ENCODE measurements at places on chromosomes 13 and 19.

DNA sequence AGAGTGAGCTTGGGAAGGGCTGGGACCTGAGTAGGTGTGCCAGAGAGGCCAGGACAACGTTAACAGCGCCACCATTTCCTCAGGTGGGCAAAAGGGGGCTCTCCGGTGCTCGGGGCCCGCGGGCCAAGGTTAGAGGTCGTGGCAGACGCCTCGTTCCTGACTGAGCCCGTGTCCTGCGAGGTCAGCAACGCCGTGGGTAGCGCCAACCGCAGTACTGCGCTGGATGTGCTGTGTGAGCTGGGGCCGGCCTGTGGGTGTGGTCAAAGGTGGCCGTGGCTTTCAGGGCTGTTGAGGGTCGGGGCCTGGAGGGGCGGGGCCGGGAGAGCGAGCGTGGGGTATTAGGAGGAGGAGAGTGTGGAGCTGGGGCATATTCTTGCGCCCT is 3.7 kb downstream of the KIRREL2 start:
- no peak overlapping the region for H3K4me3 ChIP-seq
- no peaks in the 10 kb centered on the region for H3K36me3 ChIP-seq
- H3K4me1 ChIP-seq: no peaks in the 10 kb centered on the region
- no peak overlapping the region for H3K27ac ChIP-seq
- no peak for DNase-seq
- H3K27me3 ChIP-seq: peaks cover 49% of the 10 kb centered on the region

DNA sequence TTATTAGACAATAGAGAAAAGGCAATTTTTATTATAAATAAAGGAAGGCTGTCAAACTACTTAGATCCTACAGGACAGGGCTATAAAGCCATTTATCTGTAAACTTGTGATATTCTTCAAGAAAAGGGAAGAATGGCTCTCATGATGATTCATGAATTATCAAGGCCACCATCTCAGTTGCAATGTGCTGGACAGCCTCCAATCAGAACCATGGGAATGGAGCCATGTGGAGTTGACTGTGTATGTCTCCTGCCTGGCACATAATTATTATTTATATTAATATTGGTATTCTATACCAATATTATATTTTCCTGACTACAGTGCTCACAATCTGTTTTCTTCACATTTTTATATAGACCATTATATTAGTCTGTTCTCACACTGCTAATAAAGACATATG is 560.5 kb upstream of the MIR17HG start:
- H3K27me3 ChIP-seq: no peaks in the 10 kb centered on the region
- no peaks in the 10 kb centered on the region for H3K36me3 ChIP-seq
- H3K4me3 ChIP-seq: no peak overlapping the region
- H3K4me1 ChIP-seq: no peaks in the 10 kb centered on the region
- no peak overlapping the region for H3K27ac ChIP-seq
- DNase-seq: no peak

DNA sequence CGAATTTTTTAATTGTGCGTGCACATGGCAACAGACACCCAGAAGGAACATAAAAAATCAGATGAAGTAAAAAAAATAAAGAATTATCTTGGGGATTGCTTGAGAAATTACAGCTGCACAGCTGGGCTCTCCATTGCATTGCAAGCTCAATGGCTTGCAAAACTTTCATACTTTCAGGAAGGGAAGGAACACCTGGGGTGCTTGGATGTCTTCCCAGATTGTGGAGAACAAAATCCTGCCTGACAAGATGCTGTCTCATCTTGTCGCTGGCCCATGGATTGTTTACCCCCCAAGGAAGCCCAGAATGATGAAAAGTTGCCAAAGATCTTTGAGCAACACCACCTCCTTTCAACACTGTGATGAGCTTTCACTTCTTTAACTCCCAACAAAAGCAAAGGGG is 11.0 kb upstream of the CASP14 start:
- no peaks in the 10 kb centered on the region for H3K36me3 ChIP-seq
- DNase-seq: no peak
- H3K27ac ChIP-seq: no peak overlapping the region
- H3K4me1 ChIP-seq: no peaks in the 10 kb centered on the region
- no peak overlapping the region for H3K4me3 ChIP-seq

DNA sequence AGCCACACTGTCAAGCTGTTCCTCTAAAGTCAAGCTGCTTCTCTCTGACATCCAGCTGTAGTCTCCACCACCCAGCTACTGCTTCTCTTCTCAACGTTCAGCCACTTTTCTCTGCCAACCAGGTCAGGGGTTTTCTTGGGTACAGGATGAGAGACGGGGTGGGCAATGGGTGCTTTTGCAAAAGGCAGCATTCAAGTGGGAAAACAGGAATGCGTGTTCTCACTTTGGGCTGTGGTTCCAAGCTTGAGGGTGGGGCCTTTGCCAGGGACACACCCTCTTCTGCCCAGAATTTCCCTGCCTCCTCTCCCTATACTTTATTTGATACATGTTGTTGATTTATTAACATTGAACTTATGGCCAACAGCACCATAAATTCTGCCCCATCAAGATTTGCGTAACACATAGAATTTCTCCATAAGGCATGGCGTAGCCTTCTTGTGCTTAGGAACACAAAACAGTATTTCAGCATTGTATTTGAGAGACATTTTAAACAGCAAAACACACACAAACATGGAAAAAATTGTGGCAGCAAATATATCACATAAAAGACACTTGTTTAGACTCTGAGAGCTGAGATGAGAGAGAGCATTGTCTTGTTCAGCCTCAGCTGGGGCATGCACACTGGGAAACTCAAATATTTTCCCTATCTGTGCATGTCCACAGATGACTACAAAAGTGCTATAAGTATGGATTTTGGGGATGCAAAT is 392.8 kb downstream of the SLITRK6 start:
- H3K4me1 ChIP-seq: no peaks in the 10 kb centered on the region
- no peak for DNase-seq
- H3K27ac ChIP-seq: no peak overlapping the region
- H3K36me3 ChIP-seq: no peaks in the 10 kb centered on the region

DNA sequence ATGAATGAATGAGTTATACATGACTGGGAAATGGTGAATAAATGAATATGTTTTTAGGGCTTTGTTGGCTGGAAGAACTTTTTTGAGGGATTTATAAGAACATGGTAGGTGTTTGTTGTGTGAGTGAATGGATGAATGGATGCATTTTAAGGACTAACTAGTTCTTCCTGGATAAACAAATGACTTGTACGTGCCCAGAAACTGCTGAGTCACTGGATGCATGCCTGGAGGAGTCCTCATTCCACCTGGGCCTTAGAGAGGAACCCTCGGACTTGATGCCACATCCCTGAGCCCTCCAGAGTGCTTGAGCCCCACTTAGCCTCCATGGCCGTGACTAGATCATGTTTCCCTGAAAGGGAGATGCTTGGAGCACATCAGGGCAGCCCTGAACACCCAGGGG is 153.4 kb downstream of the DPF1 start:
- H3K4me1 ChIP-seq: peaks cover 3% of the 10 kb centered on the region
- no peaks in the 10 kb centered on the region for H3K36me3 ChIP-seq
- no peak overlapping the region for H3K4me3 ChIP-seq
- H3K27me3 ChIP-seq: no peaks in the 10 kb centered on the region

DNA sequence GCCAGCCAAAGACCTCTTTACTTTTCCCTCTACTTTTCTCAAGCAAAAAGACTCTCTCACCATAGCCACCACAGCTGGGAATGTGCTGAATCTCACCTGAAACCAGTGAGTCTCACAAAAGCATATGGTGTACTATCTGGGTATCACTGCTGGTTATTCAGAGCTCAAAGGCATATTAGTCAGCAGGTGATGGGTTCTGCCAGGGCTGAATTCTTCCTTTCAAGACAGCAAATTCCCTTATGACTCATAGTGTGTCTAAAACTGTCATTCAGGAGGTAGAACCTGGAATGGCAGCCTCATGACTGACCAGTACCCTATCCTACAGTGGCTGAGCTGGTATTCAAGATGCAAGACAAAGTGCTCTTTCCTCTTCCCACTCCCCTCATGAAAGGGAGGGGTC is 2859.1 kb downstream of the PCDH9 start:
- no peaks in the 10 kb centered on the region for H3K27me3 ChIP-seq
- no peaks in the 10 kb centered on the region for H3K4me1 ChIP-seq
- no peak overlapping the region for H3K4me3 ChIP-seq
- no peak for DNase-seq
- H3K27ac ChIP-seq: no peak overlapping the region

- no peaks in the 10 kb centered on the region for H3K36me3 ChIP-seq
- H3K4me1 ChIP-seq: no peaks in the 10 kb centered on the region
- no peak overlapping the region for H3K4me3 ChIP-seq
- no peak for DNase-seq
- no peak overlapping the region for H3K27ac ChIP-seq
Observed at GRCh38 chr19:6773323-6773931, 919 bp downstream of the VAV1 start.
